Kidney (tissue), 22 donors: ENCODE measurements at places on chromosomes 3 and 15. TPM values are rescaled to one million over a fixed set of nuclear protein-coding genes. Genes with fewer than 3 reads are reported as not detected.

CPLX3 gene
- not detected for polyA plus RNA-seq

EIF3J gene
- 49.8 TPM for polyA plus RNA-seq

SPCS1 gene
- 265 TPM for polyA plus RNA-seq

SLC24A5 gene
- polyA plus RNA-seq, result not detected

IVD gene
- 83.0 TPM for polyA plus RNA-seq

TUSC2 gene
- 60.0 TPM for polyA plus RNA-seq

ZIC1 gene
- polyA plus RNA-seq, result not detected

- DNase-seq, result no peak
- H3K27ac ChIP-seq, result no peak overlapping the region
- no peaks in the 10 kb centered on the region for H3K4me1 ChIP-seq
- no peaks in the 10 kb centered on the region for H3K27me3 ChIP-seq
Measured at GRCh38 chr3:58994746-58995330, 55.0 kb downstream of the CFAP20DC start.

GRCh38 chr3:150308481-150309256 lies 99.4 kb upstream of the TSC22D2 start:
- H3K4me3 ChIP-seq, result no peak overlapping the region
- H3K27ac ChIP-seq, result no peak overlapping the region
- no peak for DNase-seq
- no peaks in the 10 kb centered on the region for H3K4me1 ChIP-seq
- no peaks in the 10 kb centered on the region for H3K27me3 ChIP-seq

- no peaks in the 10 kb centered on the region for H3K36me3 ChIP-seq
- no peaks in the 10 kb centered on the region for H3K4me1 ChIP-seq
- no peak for DNase-seq
Measured at GRCh38 chr3:74661672-74662071, 47.2 kb upstream of the CNTN3 start.

GRCh38 chr3:3447641-3448040 lies 268.1 kb upstream of the CRBN start:
- H3K36me3 ChIP-seq, result no peaks in the 10 kb centered on the region
- no peak overlapping the region for H3K27ac ChIP-seq
- DNase-seq, result no peak
- no peaks in the 10 kb centered on the region for H3K27me3 ChIP-seq

- no peak for DNase-seq
- H3K4me3 ChIP-seq, result no peak overlapping the region
- H3K4me1 ChIP-seq, result no peaks in the 10 kb centered on the region
- no peaks in the 10 kb centered on the region for H3K27me3 ChIP-seq
- no peak overlapping the region for H3K27ac ChIP-seq
- H3K36me3 ChIP-seq, result no peaks in the 10 kb centered on the region
Measured at GRCh38 chr3:190486533-190486864, 27.4 kb upstream of the IL1RAP start.

DNA sequence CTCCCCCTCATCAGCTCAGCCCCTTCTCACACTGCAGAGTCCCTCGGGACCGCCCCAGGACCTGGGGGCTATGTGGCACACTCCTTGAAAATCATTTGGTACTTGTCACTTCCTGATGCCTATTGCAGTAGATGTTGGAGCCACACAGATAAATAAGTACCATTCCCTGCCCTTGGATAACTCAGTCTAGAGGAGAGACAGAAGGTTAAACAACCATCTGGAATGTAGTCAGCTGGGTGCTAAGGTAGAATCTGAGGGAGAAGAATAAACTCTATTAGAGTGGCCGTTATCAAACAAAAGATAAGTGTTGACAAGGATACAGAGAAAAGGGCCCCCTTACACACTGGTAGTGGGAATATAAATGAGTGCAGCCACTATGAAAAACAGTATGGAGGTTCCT lies 112.3 kb upstream of the NR2E3 start:
- H3K27ac ChIP-seq, result no peak overlapping the region
- no peaks in the 10 kb centered on the region for H3K36me3 ChIP-seq
- no peak overlapping the region for H3K4me3 ChIP-seq
- no peaks in the 10 kb centered on the region for H3K27me3 ChIP-seq
- no peak for DNase-seq

GRCh38 chr3:136547293-136547692 lies 204.9 kb downstream of the STAG1 start:
- no peaks in the 10 kb centered on the region for H3K4me1 ChIP-seq
- no peak for DNase-seq
- H3K36me3 ChIP-seq, result no peaks in the 10 kb centered on the region
- no peak overlapping the region for H3K27ac ChIP-seq
- H3K27me3 ChIP-seq, result no peaks in the 10 kb centered on the region
- H3K4me3 ChIP-seq, result no peak overlapping the region

- no peaks in the 10 kb centered on the region for H3K4me1 ChIP-seq
- no peak for DNase-seq
- H3K27me3 ChIP-seq, result no peaks in the 10 kb centered on the region
- no peak overlapping the region for H3K27ac ChIP-seq
- H3K36me3 ChIP-seq, result peaks cover 16% of the 10 kb centered on the region
- H3K4me3 ChIP-seq, result no peak overlapping the region
Measured at GRCh38 chr3:37029111-37029510, 35.8 kb downstream of the MLH1 start.

GRCh38 chr3:82707035-82707434 lies 945.6 kb upstream of the GBE1 start:
- no peak for DNase-seq
- H3K4me3 ChIP-seq, result no peak overlapping the region
- no peaks in the 10 kb centered on the region for H3K4me1 ChIP-seq
- no peaks in the 10 kb centered on the region for H3K27me3 ChIP-seq

DNA sequence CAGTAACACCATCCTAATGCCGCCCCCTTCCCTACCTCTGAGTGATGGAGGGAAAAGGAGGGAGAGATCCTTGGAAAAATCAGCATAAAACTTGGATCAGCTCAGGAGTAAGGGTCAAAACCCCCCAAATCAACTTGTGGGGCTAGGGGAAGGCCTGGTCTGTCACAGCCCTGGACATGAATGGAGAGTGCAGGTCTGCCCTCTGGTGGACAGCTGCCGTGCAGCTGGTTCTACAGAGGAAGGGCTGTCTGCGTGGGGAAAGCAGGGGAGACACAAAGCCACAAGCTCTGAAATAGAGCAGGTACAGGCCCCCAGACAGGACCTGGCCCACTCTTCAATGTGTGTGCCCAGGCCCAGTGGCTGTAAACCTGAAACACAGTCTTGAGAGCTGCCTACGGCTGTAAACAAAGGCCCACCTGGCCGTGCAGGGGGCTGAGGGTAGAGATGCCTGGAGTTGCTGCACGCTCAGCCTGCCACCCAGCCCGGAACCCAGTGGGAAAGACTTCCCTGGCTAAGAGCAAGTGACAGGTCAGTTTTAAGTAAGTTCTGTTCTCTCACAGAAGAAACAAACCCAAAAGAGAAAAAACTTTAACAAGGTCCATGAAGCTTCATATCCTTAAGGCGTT lies 16.4 kb downstream of the CLK3 start:
- H3K4me1 ChIP-seq, result no peaks in the 10 kb centered on the region
- no peaks in the 10 kb centered on the region for H3K27me3 ChIP-seq
- H3K4me3 ChIP-seq, result no peak overlapping the region
- DNase-seq, result peak; percentile 66
- H3K36me3 ChIP-seq, result peaks cover 18% of the 10 kb centered on the region
- no peak overlapping the region for H3K27ac ChIP-seq

GRCh38 chr3:52315977-52316764 lies at the start of gene DNAH1:
TSS of gene DNAH1 (plus strand) at chr3:52316319. CDS start at chr3:52322443, 6,124 bp downstream.
- no peak within 1 kb of the TSS for H3K27ac ChIP-seq
- no peaks in the 10 kb centered on the region for H3K27me3 ChIP-seq
- H3K4me1 ChIP-seq, result no peaks in the 10 kb centered on the region
- no peak for DNase-seq
- H3K4me3 ChIP-seq, result no peak within 1 kb of the TSS
- H3K36me3 ChIP-seq, result peaks cover 2% of the 10 kb centered on the region

- no peaks in the 10 kb centered on the region for H3K27me3 ChIP-seq
- DNase-seq, result no peak
- H3K4me3 ChIP-seq, result no peak overlapping the region
- no peaks in the 10 kb centered on the region for H3K36me3 ChIP-seq
Measured at GRCh38 chr3:119408243-119408950, 55.0 kb downstream of the TMEM39A start.

GRCh38 chr3:147872568-147872967 lies 463.4 kb downstream of the ZIC1 start:
- H3K4me3 ChIP-seq, result no peak overlapping the region
- no peaks in the 10 kb centered on the region for H3K36me3 ChIP-seq
- H3K4me1 ChIP-seq, result no peaks in the 10 kb centered on the region
- H3K27me3 ChIP-seq, result no peaks in the 10 kb centered on the region
- no peak for DNase-seq

- H3K4me1 ChIP-seq, result no peaks in the 10 kb centered on the region
- DNase-seq, result no peak
- H3K4me3 ChIP-seq, result no peak overlapping the region
- no peak overlapping the region for H3K27ac ChIP-seq
- H3K36me3 ChIP-seq, result no peaks in the 10 kb centered on the region
Measured at GRCh38 chr3:104521606-104522336, 844.9 kb upstream of the ALCAM start.

- no peak for DNase-seq
- no peaks in the 10 kb centered on the region for H3K27me3 ChIP-seq
- no peaks in the 10 kb centered on the region for H3K36me3 ChIP-seq
- H3K27ac ChIP-seq, result no peak overlapping the region
- no peak overlapping the region for H3K4me3 ChIP-seq
Measured at GRCh38 chr3:152516216-152516615, 247.5 kb downstream of the MBNL1 start.

GRCh38 chr3:192038726-192039125 lies 577.8 kb downstream of the PYDC2 start:
- no peaks in the 10 kb centered on the region for H3K27me3 ChIP-seq
- DNase-seq, result no peak
- H3K36me3 ChIP-seq, result no peaks in the 10 kb centered on the region
- H3K4me3 ChIP-seq, result no peak overlapping the region

DNA sequence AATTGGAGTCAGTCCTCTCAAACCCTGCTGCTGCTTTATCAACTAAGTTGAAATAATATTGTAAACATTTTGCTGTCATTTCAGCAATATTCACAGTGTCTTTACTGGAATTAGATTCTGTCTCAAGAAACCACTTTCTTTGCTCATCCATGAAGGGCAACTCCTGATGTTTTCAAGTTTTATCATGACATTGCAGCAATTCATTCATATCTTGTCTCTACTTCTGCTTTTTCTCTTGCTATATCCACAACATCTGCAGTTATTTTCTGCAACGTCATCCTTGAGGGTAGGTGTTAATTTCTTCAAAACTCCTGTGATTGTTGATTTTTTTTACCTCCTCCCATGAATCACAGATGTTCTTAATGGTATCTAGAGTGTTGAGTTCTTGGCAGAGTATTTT lies 181.6 kb downstream of the EPHA6 start:
- no peaks in the 10 kb centered on the region for H3K36me3 ChIP-seq
- DNase-seq, result no peak
- H3K4me1 ChIP-seq, result no peaks in the 10 kb centered on the region
- H3K27ac ChIP-seq, result no peak overlapping the region

DNA sequence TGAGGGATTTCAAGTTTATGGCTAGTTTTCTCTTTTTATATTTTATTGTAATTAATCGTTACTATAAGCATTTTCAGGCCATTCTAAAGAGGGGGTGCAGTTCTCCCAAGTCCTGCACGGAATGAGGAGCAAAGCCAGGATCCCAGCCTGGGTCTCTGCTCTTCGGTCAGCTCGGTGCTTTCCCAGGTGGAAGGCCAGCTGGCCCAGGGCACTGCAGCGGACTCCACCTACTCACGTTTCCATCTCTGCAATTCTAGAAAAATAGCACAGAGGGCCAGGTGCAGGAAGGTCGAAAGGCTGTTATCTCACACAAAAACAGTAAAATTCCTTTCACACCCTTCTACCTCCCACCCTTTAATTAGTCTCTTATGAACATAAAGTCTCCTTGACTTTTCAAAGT lies 59.5 kb upstream of the HES1 start:
- no peaks in the 10 kb centered on the region for H3K36me3 ChIP-seq
- no peak overlapping the region for H3K27ac ChIP-seq
- DNase-seq, result peak; percentile 45
- H3K4me3 ChIP-seq, result no peak overlapping the region
- H3K27me3 ChIP-seq, result no peaks in the 10 kb centered on the region

GRCh38 chr15:60859996-60860494 lies 369.1 kb downstream of the RORA start:
- H3K27me3 ChIP-seq, result no peaks in the 10 kb centered on the region
- no peaks in the 10 kb centered on the region for H3K4me1 ChIP-seq
- no peak overlapping the region for H3K4me3 ChIP-seq
- no peak for DNase-seq
- H3K36me3 ChIP-seq, result no peaks in the 10 kb centered on the region
